ENCODE measurements at places on chromosomes 1 and 21. TPM values are rescaled to one million over a fixed set of nuclear protein-coding genes. Genes with fewer than 3 reads are reported as not detected.

AGBL4 gene
- total RNA-seq = not detected

HAO2 gene
- total RNA-seq = not detected

PLEKHN1 gene
- total RNA-seq = 7.6 TPM

TNFRSF8 gene
- total RNA-seq = 0.10 TPM

GJA8 gene
- total RNA-seq = not detected

KCNQ4 gene
- total RNA-seq = 0.18 TPM

KCNJ15 gene
- 0.09 TPM for total RNA-seq

SLC1A7 gene
- total RNA-seq = not detected

UROD gene
- total RNA-seq = 49.9 TPM

DDI2 gene
- total RNA-seq = 9.3 TPM

Measured in A549 treated with CORT108297 at 1 μM for 4 hours (cell line).